ENCODE measurements at places on chromosomes 5 and 9.

GRCh38 chr9:131697908-131698617 is 41.8 kb downstream of the RAPGEF1 start:
- peak overlapping the region; percentile 29 for H3K27ac ChIP-seq
- peaks cover 58% of the 10 kb centered on the region for H3K4me1 ChIP-seq
- H3K4me3 ChIP-seq = no peak overlapping the region
- H3K36me3 ChIP-seq = no peaks in the 10 kb centered on the region
- DNase-seq = no peak

- H3K27me3 ChIP-seq = no peaks in the 10 kb centered on the region
- no peak overlapping the region for H3K27ac ChIP-seq
- no peaks in the 10 kb centered on the region for H3K4me1 ChIP-seq
- no peak for DNase-seq
These were observed 294.8 kb downstream of the ASTN2 start for GRCh38 chr9:117120061-117120460.

DNA sequence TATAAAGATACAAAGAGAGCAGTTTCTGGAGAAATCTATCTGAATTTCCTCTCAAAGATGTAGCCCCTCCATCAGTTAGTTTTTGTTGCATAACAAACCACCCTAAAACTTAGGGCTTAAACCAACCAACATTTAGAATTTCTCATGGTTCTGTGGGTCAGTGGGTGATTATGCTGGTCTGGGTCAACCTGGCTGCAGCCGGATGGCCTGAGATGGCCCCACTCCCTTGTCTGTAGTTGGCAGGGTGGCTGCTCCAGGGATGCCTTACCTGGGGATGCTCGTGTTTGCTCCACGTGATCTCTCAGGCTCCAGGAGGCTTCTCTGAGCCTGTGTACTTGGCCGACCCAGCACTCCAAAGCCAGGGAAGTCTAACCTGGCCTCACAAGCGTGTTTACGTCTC is 139.3 kb downstream of the MVB12B start:
- DNase-seq = no peak
- H3K4me1 ChIP-seq = peaks cover 1% of the 10 kb centered on the region
- H3K36me3 ChIP-seq = no peaks in the 10 kb centered on the region
- H3K4me3 ChIP-seq = no peak overlapping the region
- no peak overlapping the region for H3K27ac ChIP-seq

DNA sequence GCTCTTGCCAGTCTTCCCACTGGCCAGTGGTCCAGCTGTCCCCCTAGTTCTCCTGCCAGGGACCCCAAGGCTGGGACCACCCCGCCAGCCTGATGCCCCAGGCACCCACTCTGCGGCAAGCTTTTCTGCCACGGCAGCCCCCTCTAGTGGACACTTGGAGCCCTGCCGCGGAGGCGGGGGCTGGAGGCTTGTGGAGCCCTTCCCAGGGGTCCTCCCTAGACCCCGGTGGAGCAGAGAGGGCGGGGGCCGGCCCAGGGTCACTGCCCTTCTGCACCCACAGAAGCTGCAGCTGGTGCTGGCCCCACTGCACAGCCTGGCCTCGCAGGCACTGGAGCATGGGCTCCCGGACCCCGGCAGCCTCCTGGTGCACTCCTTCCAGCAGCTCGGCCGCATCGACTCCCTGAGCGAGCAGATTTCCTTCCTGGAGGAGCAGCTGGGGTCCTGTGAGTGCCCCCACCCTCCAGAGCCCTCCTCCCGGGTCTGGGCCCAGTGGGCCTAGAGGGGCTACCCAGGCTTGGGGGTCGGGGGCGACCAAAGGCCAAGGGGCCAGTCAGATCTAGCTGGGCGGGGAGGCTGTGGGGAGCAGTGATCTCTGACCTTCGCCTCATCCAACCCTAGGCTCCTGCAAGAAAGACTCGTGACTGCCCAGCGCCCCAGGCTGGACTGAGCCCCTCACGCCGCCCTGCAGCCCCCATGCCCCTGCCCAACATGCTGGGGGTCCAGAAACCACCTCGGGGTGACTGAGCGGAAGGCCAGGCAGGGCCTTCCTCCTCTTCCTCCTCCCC is 9.1 kb downstream of the EGFL7 start:
- no peaks in the 10 kb centered on the region for H3K27me3 ChIP-seq
- no peak overlapping the region for H3K4me3 ChIP-seq
- H3K27ac ChIP-seq = no peak overlapping the region
- peaks cover 3% of the 10 kb centered on the region for H3K36me3 ChIP-seq
- peak; percentile 62 for DNase-seq
- H3K4me1 ChIP-seq = peaks cover 4% of the 10 kb centered on the region

GRCh38 chr5:171601266-171601881 is 181.9 kb downstream of the FGF18 start:
- no peak for DNase-seq
- no peak overlapping the region for H3K4me3 ChIP-seq
- H3K4me1 ChIP-seq = peaks cover 5% of the 10 kb centered on the region
- H3K27me3 ChIP-seq = peaks cover 39% of the 10 kb centered on the region
- H3K36me3 ChIP-seq = no peaks in the 10 kb centered on the region

- DNase-seq = no peak
- H3K4me1 ChIP-seq = peaks cover 1% of the 10 kb centered on the region
- no peak overlapping the region for H3K27ac ChIP-seq
- no peaks in the 10 kb centered on the region for H3K27me3 ChIP-seq
- no peak overlapping the region for H3K4me3 ChIP-seq
These were observed 294.7 kb upstream of the TNC start for GRCh38 chr9:115412656-115413055.

DNA sequence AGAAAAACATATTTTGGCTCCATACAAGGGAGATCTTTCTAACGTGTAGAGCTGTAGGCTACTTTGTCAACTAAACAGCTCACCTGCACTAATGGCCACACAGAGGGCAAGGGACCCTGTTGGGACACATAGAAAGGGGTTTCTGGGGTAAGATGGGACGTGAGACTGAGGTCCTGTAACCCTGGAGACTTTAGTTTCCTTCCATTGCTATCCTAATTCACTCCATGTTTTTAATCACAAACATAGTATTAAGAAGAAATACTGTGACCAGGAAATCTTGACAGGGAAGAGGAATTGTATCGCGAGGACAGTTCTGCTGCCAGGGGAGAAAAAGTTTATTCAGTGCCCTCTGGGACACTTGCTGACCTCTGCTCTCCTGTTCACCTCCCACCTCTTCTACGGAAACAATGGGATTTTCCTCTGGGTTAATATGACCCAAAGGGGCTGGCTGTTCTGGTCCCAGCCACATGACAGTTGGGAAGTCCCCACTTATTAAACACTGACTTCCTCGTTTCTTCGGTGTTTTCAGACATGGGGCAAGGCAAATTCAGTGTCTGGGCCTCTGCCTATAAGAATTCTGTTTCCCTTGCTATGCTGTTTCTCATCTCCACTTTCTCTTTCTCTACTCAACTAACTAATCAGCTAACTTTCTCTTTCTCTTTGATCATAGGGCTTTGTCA is 106.9 kb upstream of the SEMA6A start:
- H3K27ac ChIP-seq = no peak overlapping the region
- H3K27me3 ChIP-seq = no peaks in the 10 kb centered on the region
- H3K4me1 ChIP-seq = peaks cover 20% of the 10 kb centered on the region
- no peak for DNase-seq
- H3K4me3 ChIP-seq = no peak overlapping the region

- H3K27ac ChIP-seq = no peak overlapping the region
- H3K4me1 ChIP-seq = peaks cover 17% of the 10 kb centered on the region
- H3K4me3 ChIP-seq = no peak overlapping the region
These were observed 34.1 kb upstream of the C5orf47 start for GRCh38 chr5:173954671-173955521.

DNA sequence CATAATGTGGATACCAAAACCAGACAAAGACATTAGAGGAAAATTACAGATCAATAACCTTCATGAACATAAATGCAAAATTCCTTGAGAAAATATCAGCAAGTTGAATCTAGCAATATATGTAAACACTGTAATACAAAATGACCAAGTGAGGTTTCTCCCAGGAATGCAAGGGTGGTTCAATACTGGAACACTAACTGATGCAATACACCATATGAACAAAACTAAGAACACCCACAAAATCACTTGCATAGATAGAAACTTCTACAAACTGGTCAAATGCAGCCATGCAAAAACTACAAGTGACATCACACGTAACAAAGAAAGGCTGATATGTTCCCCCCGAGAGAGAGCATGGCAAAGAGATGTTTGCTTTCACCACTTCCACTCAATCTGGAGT is 55.6 kb downstream of the NACC2 start:
- H3K4me1 ChIP-seq = no peaks in the 10 kb centered on the region
- DNase-seq = no peak
- H3K27me3 ChIP-seq = no peaks in the 10 kb centered on the region
- H3K4me3 ChIP-seq = no peak overlapping the region
- no peak overlapping the region for H3K27ac ChIP-seq

DNA sequence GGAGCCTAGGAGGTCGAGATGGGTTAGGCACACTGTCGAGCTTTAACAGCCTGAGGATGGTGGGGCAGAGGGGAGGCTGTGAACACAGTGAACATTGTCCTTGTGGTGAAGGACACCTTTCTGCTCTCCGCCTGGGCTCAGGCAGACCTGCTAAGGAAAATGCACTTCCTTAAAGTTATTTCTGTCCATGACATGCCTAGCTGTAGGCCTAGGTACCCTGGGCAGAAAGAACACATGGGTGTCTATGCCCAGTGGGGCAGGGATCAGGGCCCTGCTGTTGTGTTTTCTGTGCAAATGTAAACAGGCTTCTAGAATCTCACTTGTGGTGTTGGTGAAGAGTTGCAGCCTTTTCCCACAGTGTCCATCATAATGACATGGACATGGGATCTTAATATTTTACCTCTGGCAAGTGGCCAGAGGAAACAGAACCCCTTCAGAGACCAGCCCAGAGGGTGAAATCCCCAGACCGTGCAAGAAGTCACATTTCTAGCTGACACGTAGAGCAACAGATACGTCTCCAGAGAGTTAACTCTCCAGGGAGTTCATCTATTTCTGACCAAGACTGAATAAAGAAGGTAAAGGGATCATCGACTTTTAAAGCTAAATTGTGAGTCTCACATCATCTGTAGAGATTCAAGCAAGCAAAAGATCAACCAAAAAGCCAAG is 79.2 kb downstream of the C9orf152 start:
- DNase-seq = no peak
- no peak overlapping the region for H3K27ac ChIP-seq
- no peaks in the 10 kb centered on the region for H3K36me3 ChIP-seq

GRCh38 chr9:20396509-20396908 is 225.8 kb downstream of the MLLT3 start:
- H3K27ac ChIP-seq = no peak overlapping the region
- H3K27me3 ChIP-seq = no peaks in the 10 kb centered on the region
- H3K4me1 ChIP-seq = no peaks in the 10 kb centered on the region
- no peaks in the 10 kb centered on the region for H3K36me3 ChIP-seq

- DNase-seq = no peak
- no peak overlapping the region for H3K27ac ChIP-seq
- H3K4me3 ChIP-seq = no peak overlapping the region
- no peaks in the 10 kb centered on the region for H3K4me1 ChIP-seq
These were observed 58.1 kb downstream of the NNT start for GRCh38 chr5:43661102-43661501.

DNA sequence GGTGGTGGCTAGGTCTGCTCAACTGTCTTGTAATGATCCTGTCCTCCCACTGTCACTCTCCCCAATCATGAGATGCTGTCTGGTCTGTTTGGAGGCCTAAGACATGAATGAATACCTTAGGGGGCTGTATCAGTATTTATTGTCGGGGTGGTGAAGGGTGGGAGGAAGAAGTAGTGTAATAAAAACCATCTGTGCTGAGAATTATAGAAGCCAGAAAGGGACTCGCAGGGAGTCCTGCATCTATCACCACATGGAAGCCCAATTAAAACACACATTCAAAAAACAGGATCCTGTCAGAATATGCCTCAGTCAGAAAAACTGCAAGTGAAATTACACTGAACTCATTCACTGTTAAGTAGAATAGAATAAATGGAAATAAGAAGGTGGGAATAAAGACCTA is 1134.3 kb upstream of the C9orf72 start:
- H3K4me3 ChIP-seq = no peak overlapping the region
- DNase-seq = no peak
- H3K27me3 ChIP-seq = no peaks in the 10 kb centered on the region
- H3K27ac ChIP-seq = no peak overlapping the region
- no peaks in the 10 kb centered on the region for H3K36me3 ChIP-seq
